Transverse colon (tissue), 4 donors: ENCODE measurements at places on chromosomes 1 and 21. TPM values are rescaled to one million over a fixed set of nuclear protein-coding genes. Genes with fewer than 3 reads are reported as not detected.

GPA33 gene
- total RNA-seq = 568 TPM

DNA sequence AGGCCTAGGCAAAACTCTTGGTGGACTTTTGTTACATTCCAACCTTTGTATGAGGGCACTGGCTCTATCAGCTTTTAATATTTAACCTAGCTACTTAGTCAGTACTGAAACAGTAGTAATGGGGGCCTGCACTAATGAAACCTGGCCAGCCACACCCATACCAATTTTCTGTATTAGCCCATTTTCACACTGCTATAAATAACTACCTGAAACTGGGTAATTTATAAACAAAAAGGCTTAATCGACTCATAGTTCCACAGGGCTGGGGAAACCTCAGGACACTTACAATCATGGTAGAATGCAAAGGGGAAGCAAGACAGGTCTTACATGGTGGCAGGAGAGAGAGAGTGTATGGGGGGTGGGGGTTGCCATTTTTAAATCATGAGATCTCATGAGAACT, 245.7 kb upstream of the RGS18 start:
- H3K4me3 ChIP-seq = no peak overlapping the region
- H3K36me3 ChIP-seq = no peaks in the 10 kb centered on the region
- no peaks in the 10 kb centered on the region for H3K4me1 ChIP-seq
- H3K27ac ChIP-seq = no peak overlapping the region
- H3K27me3 ChIP-seq = no peaks in the 10 kb centered on the region
- no peak for DNase-seq

WNT9A gene
- total RNA-seq = 1.2 TPM

CLDN17 gene
- total RNA-seq = 3.0 TPM

CD244 gene
- not detected for total RNA-seq

HHAT gene
- total RNA-seq = 6.7 TPM

DNA sequence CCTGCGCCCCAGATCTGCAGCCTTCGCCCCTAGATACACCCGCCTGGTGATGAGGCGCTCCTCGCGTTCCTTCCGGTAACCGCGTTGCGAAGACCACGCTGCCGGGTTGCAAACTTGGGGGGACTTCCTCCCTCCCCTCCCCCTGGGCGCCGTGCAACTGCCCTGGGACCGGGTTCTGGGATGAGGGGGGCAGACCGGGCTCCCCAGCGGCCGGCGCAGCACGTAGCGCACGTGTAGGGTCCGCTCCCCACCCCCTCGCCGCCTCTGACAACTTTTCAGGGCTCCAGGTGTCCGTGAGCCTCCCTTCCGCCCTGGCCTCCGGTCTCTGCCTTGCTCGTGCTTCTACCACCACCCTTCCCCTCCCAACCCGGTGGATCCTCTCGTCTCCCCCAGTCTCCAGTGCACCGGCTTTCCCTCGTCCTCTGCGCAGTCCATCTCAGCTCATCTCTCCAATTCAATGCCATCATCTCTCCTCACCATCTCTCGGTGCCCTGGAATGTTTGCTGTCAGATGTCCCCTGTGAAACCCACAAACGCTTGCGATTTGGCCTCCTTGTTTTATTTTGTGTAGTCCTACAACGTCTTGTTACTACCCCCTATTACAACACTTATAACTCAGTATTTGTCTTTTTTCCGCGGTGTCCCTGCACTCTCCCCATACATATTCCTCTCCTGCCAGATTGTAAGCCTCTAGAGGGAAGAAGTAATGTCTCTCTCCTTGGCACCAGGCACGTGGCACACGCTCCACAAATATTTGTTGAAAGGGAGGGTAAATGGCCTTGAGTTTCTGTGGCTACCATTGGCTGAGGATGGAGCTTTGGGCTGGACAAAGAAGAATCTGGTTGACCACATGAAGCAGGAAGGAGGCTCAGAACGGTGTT, 782 bp downstream of the PCAT6 start:
- H3K36me3 ChIP-seq = no peaks in the 10 kb centered on the region
- peak overlapping the region; percentile 93 for H3K4me3 ChIP-seq
- H3K27me3 ChIP-seq = no peaks in the 10 kb centered on the region
- peak overlapping the region; percentile 91 for H3K27ac ChIP-seq

DNA sequence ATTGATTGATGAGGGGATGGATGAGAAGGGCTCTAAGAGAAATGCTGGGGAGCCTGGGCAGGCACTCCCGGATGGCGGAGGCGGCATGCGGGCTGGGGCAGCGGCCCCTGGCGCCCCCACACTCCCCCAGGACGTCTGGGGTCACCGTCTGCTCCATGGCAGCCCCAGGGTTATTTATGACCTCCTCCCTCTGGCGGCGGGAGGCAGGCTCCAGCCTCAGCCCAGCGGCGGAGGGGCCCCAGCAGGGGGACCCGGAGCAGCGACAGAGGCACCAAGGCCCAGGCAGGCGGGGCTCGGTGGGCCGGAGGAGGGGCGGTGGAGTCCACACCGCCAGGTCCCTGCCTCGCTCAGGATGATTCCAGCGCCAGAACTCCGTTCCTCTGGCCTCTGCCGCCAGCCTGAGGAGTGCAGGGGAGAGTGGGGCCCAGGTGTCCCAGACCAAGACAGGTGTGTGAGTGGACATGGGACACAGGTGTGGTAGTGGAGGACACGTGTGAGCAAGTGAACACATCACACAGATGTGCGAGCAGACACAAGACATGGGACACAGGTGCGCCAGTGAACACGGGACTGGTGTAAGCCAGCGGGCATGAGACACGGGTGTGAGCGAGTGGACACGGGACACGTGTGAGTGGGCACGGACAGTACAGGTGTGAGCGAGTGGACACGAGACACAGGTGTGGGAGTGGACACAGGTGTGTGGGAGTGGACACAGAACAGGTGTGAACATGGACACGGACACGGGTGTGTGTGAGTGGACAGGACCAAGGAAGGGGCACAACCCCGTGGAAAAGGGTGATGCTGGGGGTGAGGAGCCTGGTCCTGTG, 2.5 kb upstream of the SAMD11 start:
- H3K27ac ChIP-seq = no peak overlapping the region
- no peak overlapping the region for H3K4me3 ChIP-seq
- no peaks in the 10 kb centered on the region for H3K36me3 ChIP-seq

GPR157 gene
- total RNA-seq = 10.8 TPM

HOOK1 gene
- total RNA-seq = 32.7 TPM

DNA sequence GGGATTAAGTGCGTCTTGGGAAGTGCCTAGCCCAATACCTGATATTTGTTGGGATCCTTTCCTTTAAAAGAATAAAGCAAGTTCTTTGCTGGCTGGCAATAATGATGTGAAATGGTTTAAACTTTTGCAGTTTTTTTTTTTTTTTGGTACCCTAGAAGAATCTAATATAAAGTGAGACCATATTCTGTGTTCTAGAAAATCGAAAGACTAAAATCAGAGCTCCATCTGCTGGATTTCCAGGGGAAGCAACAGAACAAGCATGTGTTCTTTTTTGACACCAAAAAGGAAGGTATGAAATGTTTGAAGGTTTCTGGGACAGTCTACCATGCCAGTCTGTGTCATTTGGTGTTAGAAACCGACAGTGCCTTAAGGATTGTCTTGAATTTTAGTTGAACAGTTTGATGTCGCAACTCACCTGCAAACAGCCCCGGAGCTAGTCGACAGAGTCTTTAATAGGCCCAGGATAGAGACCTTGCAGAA, 6.4 kb downstream of the UTP11 start:
- peaks cover 68% of the 10 kb centered on the region for H3K36me3 ChIP-seq
- H3K27me3 ChIP-seq = no peaks in the 10 kb centered on the region
- no peak overlapping the region for H3K27ac ChIP-seq
- no peak overlapping the region for H3K4me3 ChIP-seq
- no peak for DNase-seq

- DNase-seq = no peak
- no peak overlapping the region for H3K27ac ChIP-seq
- no peaks in the 10 kb centered on the region for H3K27me3 ChIP-seq
- H3K36me3 ChIP-seq = no peaks in the 10 kb centered on the region
Observed at GRCh38 chr1:184865831-184866230, 108.5 kb downstream of the NIBAN1 start.

FABP3 gene
- 7.6 TPM for total RNA-seq
